AML-193 (cell line): ENCODE measurements at places on chromosomes 1 and 21.

DNA sequence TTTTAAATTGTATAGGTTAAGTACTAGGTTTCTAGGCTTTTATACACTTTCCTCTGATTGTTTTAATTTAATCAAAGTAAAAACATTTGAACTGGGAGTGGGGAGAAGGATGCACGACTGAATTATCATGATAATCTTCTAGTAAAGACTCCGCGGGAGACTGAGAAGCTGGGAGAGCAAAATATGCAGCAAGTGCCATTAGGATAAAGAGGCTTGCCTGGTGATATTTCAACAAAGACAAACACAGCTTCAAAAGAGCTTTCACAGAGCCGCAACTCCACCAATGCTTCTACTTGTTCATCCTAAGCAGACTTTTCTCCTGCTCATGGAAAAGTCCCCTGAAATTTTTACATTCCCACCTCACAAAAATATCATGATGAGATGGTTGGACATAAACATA lies 239.0 kb upstream of the PTBP2 start:
- no peak for DNase-seq

DNA sequence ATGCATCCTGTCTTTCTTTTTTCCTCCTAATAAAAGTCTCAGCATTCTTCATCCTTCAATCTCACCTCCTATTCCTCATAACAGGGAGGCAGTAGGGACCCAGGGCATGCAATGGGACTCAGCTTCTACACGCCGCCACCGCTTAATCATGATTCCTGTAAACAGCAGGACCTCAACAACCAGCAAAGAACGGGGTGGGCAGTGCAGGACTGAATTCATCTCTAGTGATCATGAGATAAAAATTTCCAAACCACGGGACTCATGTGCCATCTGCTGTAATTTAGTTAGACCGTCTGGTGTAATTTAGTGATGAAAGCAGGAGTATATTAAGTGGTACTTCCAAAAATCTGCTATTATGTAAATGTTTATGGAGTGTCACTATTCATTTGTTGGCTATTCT lies 5.4 kb downstream of the PRAMEF12 start:
- DNase-seq, result no peak

GRCh38 chr1:226948480-226948879 lies 8.4 kb downstream of the COQ8A start:
- no peak for DNase-seq

- DNase-seq, result no peak
Observed at GRCh38 chr1:1785666-1786065, 7.4 kb upstream of the NADK start.

DNA sequence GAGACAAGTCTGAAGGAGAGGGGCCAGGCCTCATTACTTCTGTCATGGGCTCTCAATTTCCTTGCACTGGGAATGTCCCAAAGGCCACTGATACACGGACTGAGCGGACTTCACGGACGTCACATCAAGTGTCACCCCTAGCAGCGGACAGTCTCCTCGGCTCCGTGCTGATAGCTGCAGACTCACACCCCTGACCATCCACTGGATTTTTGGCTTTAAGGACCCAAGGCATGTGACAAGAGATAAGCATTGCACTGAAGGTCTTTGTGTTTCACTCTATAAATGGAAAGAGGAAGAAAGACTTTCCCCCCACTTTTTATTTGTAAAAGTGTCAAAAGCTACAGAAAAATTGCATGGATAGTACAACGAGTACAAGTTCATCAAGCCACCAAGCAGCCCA lies 200.4 kb upstream of the FGGY start:
- no peak for DNase-seq
